ENCODE measurements at places on chromosomes 12 and 14. TPM values are rescaled to one million over a fixed set of nuclear protein-coding genes. Genes with fewer than 3 reads are reported as not detected.

BEGAIN gene
- total RNA-seq, result 0.09 TPM

GRCh38 chr12:68222326-68222725 is 3.3 kb downstream of the IL26 start:
- H3K27ac ChIP-seq, result no peak overlapping the region
- DNase-seq, result no peak
- no peak overlapping the region for H3K4me3 ChIP-seq
- no peaks in the 10 kb centered on the region for H3K36me3 ChIP-seq
- H3K4me1 ChIP-seq, result peaks cover 24% of the 10 kb centered on the region

GRCh38 chr14:36516719-36517241 is 3.3 kb downstream of the NKX2-1 start:
- no peak overlapping the region for H3K27ac ChIP-seq
- H3K4me3 ChIP-seq, result no peak overlapping the region
- DNase-seq, result no peak
- H3K4me1 ChIP-seq, result peaks cover 5% of the 10 kb centered on the region
- H3K27me3 ChIP-seq, result peaks cover 63% of the 10 kb centered on the region

DNA sequence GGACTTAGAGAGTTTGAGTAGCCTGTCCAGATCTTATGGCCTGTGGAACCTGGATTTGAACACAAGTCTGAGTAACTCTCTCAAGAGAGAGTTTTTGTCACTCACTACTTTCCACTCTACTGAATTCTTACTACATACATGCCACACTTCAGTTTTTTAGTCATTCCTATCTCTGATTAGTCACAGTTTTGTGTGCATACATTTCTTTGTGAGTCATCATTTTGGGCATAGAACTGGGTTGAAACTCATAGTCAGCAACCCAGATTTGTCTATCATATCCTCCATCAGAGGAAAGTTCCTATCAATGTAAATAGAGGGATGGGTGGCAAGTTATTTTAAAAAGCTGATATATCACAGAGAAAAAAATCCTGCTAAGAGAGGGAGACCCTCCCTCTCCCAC is 42.9 kb downstream of the FLRT2 start:
- DNase-seq, result peak; percentile 90
- H3K4me1 ChIP-seq, result peaks cover 93% of the 10 kb centered on the region
- H3K27me3 ChIP-seq, result no peaks in the 10 kb centered on the region
- H3K4me3 ChIP-seq, result peak overlapping the region; percentile 10
- H3K36me3 ChIP-seq, result peaks cover 18% of the 10 kb centered on the region

LRP1-AS gene
- not detected for total RNA-seq

BCL11B gene
- total RNA-seq, result 0.14 TPM

DNA sequence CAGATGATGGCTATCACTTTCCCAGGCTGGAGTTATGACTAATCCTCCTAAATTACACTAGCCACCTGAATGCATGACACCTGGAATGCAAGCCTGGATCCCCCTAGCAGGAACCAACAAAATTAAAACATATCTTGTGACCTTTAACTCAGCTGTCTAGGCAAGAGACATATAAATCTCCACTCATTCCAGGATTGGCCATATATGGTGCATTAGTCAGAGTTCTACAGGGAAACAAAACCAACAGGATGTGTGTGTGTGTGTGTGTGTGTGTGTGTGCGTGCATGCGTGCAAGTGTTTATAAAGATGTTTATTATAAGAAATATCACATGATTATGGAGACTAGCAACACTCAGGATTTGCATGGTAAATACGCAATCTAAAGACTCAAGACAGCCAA is 212.8 kb downstream of the KIF21A start:
- no peak overlapping the region for H3K4me3 ChIP-seq
- H3K27ac ChIP-seq, result no peak overlapping the region
- no peak for DNase-seq
- no peaks in the 10 kb centered on the region for H3K36me3 ChIP-seq
- H3K4me1 ChIP-seq, result no peaks in the 10 kb centered on the region

RAPGEF3 gene
- 3.4 TPM for total RNA-seq

DNA sequence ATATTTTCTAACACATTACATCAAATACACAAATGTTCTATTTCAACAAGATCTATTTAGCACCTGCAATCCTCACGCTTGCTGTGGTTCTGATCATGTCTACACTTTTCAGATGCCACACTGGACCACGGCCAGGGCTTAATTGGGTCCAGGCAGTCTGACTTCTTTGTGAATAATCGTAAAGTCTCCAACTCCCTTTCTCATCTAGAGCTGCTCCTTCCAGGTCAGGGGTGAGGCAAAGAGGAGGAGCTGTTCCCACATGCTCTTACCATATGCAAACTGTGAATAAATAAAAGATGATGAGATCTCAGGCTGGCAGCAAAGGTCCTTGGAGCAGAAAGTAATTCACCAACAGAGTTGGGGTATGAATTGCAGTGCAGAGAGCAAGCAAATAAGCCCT is 316.6 kb downstream of the GLT1D1 start:
- H3K36me3 ChIP-seq, result no peaks in the 10 kb centered on the region
- H3K27me3 ChIP-seq, result no peaks in the 10 kb centered on the region
- no peak overlapping the region for H3K4me3 ChIP-seq
- H3K27ac ChIP-seq, result no peak overlapping the region
- H3K4me1 ChIP-seq, result no peaks in the 10 kb centered on the region

GRCh38 chr14:60621386-60621785 is 27.9 kb downstream of the SIX1 start:
- H3K27ac ChIP-seq, result no peak overlapping the region
- H3K27me3 ChIP-seq, result no peaks in the 10 kb centered on the region
- no peak for DNase-seq
- H3K36me3 ChIP-seq, result no peaks in the 10 kb centered on the region

- DNase-seq, result no peak
- no peak overlapping the region for H3K4me3 ChIP-seq
Observed at GRCh38 chr14:73272393-73272792, 35.1 kb downstream of the PAPLN start.

STXBP6 gene
- total RNA-seq, result 18.2 TPM

- no peak overlapping the region for H3K4me3 ChIP-seq
- no peak for DNase-seq
- peaks cover 20% of the 10 kb centered on the region for H3K27me3 ChIP-seq
- H3K27ac ChIP-seq, result no peak overlapping the region
Observed at GRCh38 chr14:93049315-93049714, 66.4 kb downstream of the ITPK1 start.

ENTPD5 gene
- total RNA-seq, result 8.8 TPM

SLC10A1 gene
- total RNA-seq, result not detected

CPNE6 gene
- total RNA-seq, result not detected

DNA sequence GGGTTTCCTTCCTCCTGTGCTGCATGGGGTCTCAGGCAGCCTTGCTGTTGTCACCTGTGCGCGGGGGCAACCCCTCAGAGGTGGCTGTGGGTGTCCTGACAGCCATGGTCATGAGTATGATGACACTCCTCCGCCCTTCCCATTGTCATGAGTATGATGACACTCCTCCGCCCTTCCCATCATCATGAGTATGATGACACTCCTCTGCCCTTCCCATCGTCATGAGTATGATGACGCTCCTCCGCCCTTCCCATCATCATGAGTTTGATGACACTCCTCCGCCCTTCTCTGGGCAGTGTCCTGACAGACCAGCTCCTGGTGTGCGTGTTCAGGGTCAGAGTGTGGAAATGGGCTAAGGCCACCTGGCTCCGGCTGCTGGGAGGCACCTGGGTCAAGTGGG is 40.0 kb downstream of the FBRSL1 start:
- no peaks in the 10 kb centered on the region for H3K4me1 ChIP-seq
- H3K27ac ChIP-seq, result no peak overlapping the region
- no peak overlapping the region for H3K4me3 ChIP-seq
- peaks cover 4% of the 10 kb centered on the region for H3K36me3 ChIP-seq

OR6C4 gene
- not detected for total RNA-seq

- no peak overlapping the region for H3K4me3 ChIP-seq
- no peaks in the 10 kb centered on the region for H3K36me3 ChIP-seq
- DNase-seq, result no peak
- H3K27ac ChIP-seq, result no peak overlapping the region
- H3K4me1 ChIP-seq, result no peaks in the 10 kb centered on the region
- H3K27me3 ChIP-seq, result no peaks in the 10 kb centered on the region
Observed at GRCh38 chr14:42299692-42300091, 693.0 kb downstream of the LRFN5 start.

DNA sequence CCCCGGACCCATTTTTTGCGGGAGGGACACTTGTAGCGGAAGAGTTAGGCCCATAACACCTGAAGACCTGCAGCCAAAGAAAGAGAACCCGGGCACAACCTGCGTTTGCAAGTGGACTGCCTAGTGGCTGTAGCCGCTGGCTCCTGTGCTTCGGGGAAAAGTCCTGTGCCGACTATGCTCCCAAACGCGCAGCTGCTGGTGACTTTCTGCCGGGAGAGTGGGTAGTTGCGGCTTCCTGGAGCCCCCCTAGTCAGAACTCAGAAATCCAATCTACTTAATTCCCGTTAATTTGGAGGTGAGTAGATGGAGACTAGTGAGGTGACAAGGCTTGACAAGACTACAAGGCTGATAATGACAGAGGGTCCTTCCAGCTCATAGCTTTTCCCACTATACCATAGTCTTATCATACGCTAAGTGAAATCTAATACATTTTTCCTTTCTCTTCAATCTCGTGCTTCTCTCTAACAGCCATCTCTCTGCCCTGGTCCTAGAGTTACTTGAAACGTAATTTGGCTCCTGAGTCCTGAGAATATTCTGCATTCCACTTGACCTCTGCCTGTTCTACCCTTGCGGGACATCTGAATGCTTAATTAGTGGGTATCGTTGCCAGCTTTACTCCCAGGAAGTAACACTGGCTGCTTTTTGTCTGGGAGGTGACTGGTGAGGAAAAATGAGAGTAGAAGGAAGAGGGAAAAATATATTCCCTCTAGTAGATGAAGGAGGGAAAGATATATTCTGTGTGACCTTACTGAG is 556 bp downstream of the MTHFD1 start:
- H3K36me3 ChIP-seq, result peaks cover 21% of the 10 kb centered on the region
- DNase-seq, result peak; percentile 18
- peaks cover 3% of the 10 kb centered on the region for H3K27me3 ChIP-seq
- peak overlapping the region; percentile 91 for H3K4me3 ChIP-seq
- H3K27ac ChIP-seq, result peak overlapping the region; percentile 98
- H3K4me1 ChIP-seq, result peaks cover 25% of the 10 kb centered on the region

- peak overlapping the region; percentile 78 for H3K4me3 ChIP-seq
- peak; percentile 70 for DNase-seq
- peak overlapping the region; percentile 95 for H3K27ac ChIP-seq
- peaks cover 59% of the 10 kb centered on the region for H3K4me1 ChIP-seq
- peaks cover 9% of the 10 kb centered on the region for H3K36me3 ChIP-seq
Observed at GRCh38 chr12:45231515-45232145, 15.7 kb downstream of the ANO6 start.

- no peak overlapping the region for H3K4me3 ChIP-seq
- peaks cover 4% of the 10 kb centered on the region for H3K27me3 ChIP-seq
- no peak for DNase-seq
- no peaks in the 10 kb centered on the region for H3K36me3 ChIP-seq
- H3K4me1 ChIP-seq, result peaks cover 29% of the 10 kb centered on the region
Observed at GRCh38 chr12:110249105-110249504, 31.9 kb upstream of the ATP2A2 start.

- H3K4me3 ChIP-seq, result no peak overlapping the region
- no peak overlapping the region for H3K27ac ChIP-seq
- no peak for DNase-seq
Observed at GRCh38 chr12:82832096-82832495, 145.4 kb downstream of the TMTC2 start.

DNA sequence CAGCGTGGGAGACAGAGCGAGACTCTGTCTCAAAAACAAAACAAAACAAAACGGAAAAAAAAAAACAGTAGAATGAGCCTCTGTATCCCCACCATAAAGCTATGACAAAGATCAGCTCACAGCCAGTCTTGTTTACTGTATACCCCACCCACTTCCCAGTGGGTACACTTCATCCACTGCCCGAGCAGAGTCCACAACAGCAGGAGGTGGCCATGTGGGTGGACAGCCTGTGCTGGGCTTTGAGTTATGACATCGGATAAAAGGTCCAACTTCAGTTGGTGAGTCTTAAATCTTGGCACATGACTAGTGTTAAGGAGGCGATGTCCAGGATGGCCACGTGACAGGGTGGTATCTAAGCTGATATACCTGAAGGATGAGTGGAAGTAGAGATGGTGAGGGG is 34.8 kb upstream of the MAPKAPK5 start:
- no peaks in the 10 kb centered on the region for H3K36me3 ChIP-seq
- no peaks in the 10 kb centered on the region for H3K27me3 ChIP-seq
- no peak for DNase-seq
- H3K4me3 ChIP-seq, result no peak overlapping the region
- no peaks in the 10 kb centered on the region for H3K4me1 ChIP-seq

DNA sequence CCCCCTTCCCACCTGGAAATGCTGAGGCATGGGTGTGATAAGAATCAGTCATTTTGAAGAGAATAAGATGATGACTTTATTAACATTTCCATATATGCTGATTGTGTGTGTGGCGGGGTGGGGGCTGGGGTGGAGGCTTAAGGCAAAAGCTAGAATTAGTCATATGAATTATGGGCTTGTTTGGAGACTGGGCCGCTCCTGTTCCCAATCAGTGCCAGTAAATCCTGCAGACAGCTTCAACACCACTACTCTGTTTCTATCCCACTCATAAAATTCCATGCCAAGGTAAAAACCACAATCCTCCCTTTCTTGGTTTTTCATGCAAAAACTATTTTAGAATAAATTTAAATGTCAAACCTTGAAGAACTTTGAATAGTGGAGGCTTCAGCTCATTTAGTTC is 29.9 kb upstream of the SLC38A2 start:
- H3K27me3 ChIP-seq, result peaks cover 2% of the 10 kb centered on the region
- H3K4me3 ChIP-seq, result peak overlapping the region; percentile 61
- H3K27ac ChIP-seq, result peak overlapping the region; percentile 79
- H3K36me3 ChIP-seq, result peaks cover 42% of the 10 kb centered on the region

TPCN1 gene
- total RNA-seq, result 19.9 TPM

GRCh38 chr14:56903304-56903969 is 93.2 kb upstream of the OTX2 start:
- no peaks in the 10 kb centered on the region for H3K36me3 ChIP-seq
- H3K4me3 ChIP-seq, result no peak overlapping the region
- no peak for DNase-seq

- peak overlapping the region; percentile 99 for H3K27ac ChIP-seq
- H3K36me3 ChIP-seq, result peaks cover 15% of the 10 kb centered on the region
- no peaks in the 10 kb centered on the region for H3K27me3 ChIP-seq
- DNase-seq, result no peak
Observed at GRCh38 chr14:74573421-74574089, 38.5 kb downstream of the LTBP2 start.

- H3K36me3 ChIP-seq, result 0 out of 2 replicates have a peak, but pooled peaks cover 9% of the 10 kb centered on the region
- no peak overlapping the region for H3K4me3 ChIP-seq
- peak overlapping the region; percentile 36 for H3K27ac ChIP-seq
- DNase-seq, result no peak
- no peaks in the 10 kb centered on the region for H3K27me3 ChIP-seq
- peaks cover 33% of the 10 kb centered on the region for H3K4me1 ChIP-seq
Observed at GRCh38 chr14:68702135-68702534, 90.7 kb downstream of the ZFP36L1 start.

DNA sequence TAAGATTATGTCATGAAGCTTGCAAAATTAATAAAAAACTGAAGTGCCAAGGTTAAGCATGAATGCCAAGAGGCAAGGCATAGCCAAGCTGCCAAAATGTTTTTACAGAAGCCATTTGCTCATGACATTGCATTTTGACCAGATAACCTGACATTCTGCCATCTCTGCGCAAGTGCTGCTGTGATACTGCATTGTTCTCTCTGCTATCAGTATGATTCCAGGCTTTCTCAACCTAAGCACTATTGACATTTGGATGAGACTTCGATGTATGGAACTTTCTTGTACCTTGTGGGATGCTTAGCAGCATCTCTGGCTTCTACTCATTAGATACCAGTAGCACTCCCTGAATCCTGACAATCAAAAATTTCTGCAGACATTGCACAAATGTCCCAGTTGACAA is 139.2 kb downstream of the RASSF9 start:
- DNase-seq, result no peak
- no peaks in the 10 kb centered on the region for H3K4me1 ChIP-seq
- H3K27ac ChIP-seq, result no peak overlapping the region
- H3K36me3 ChIP-seq, result no peaks in the 10 kb centered on the region

OR10AD1 gene
- not detected for total RNA-seq

PWP1 gene
- 46.1 TPM for total RNA-seq
